ENCODE measurements at places on chromosomes 2 and 18.

GRCh38 chr2:151277067-151277466 is 12.4 kb downstream of the NMI start:
- no peak for DNase-seq

GRCh38 chr18:49878567-49879270 is 65.4 kb upstream of the ACAA2 start:
- no peak for DNase-seq

DNA sequence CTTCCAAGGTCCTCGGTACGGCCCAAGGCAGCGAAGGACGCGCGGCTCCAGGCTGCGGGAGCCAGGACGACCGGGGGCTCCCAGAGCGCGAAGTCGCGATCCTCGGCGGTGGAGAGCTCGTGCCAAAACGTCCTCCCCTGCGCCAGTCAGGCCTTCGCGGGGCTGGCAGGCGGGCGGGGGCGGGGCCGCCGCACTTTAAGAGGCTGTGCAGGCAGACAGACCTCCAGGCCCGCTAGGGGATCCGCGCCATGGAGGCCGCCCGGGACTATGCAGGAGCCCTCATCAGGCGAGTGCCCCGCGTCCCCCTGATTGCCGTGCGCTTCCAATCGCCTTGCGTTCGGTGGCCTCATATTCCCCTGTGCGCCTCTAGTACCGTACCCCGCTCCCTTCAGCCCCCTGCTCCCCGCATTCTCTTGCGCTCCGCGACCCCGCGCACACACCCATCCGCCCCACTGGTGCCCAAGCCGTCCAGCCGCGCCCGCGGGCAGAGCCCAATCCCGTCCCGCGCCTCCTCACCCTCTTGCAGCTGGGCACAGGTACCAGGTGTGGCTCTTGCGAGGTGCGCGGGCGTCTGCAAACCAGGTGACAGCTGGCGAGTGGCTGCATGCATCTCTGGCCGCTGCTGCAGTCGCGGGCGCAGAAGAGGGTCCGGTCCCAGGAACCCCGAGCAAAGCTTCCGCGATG is at the start of gene CIDEA:
TSS of gene CIDEA (plus strand) at position 226 of the 684 bp plus-strand sequence. CDS start at position 249, 23 bp downstream.
- no peak for DNase-seq

- no peak for DNase-seq
These were observed 603.8 kb downstream of the PLCL1 start for GRCh38 chr2:198408171-198408570.

DNA sequence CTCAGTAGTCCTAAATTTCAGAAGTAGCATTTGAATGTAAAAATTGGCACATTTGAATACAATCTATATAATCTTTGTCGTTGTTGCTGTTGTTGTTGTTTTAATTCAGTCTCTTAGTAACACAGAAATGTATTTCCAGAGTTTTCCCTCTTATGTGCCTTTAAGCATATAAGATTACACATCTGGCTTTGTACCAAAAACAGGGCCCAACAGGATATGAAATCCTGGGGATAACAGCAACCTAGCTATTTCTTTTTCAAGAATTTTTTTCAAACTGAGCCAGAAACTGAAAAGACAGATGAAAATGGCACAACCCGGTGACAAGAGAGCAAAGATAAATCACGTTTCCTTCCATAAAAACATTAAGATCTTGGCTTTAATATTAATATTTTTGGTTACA is 906.7 kb downstream of the NRXN1 start:
- no peak for DNase-seq

DNA sequence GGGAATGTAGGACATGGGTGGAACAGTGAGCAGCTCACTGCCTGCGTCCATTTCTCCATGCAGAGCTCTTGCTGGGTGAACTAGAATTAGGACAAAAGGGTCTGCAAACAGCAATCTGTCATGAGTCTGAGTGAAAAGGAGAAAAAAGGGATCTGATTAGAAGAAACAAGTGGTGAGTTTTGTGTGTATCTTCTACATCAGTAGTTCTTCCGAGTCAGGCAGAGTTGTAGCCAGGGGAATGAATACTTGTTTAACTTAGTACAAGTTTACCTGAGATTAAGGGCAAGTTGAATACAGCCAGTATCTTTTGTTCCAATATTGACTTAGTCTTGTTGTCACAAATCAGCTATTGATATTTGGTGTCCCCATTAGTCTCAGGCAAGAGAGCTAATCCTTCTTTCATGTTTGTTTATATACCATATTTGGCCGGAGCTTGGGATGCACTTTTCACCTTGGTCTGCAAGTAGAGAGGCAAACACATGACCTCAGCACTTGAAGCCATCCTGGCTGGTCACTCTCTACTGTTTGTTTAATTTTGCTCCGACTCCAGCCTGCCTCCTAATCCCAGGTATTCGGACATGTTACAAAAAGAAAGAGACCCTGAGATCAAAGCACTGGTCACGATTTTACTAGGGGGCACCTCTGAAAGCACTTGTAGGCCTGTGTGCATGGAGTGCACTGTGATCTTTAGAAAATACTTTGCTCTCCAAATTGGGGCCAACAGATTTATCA is 211.0 kb upstream of the NT5C1B start:
- DNase-seq = no peak

GRCh38 chr2:44330801-44331200 is 30.5 kb downstream of the PREPL start:
- DNase-seq = no peak

GRCh38 chr2:28748176-28748575 is 3.5 kb upstream of the PPP1CB start:
- no peak for DNase-seq

DNA sequence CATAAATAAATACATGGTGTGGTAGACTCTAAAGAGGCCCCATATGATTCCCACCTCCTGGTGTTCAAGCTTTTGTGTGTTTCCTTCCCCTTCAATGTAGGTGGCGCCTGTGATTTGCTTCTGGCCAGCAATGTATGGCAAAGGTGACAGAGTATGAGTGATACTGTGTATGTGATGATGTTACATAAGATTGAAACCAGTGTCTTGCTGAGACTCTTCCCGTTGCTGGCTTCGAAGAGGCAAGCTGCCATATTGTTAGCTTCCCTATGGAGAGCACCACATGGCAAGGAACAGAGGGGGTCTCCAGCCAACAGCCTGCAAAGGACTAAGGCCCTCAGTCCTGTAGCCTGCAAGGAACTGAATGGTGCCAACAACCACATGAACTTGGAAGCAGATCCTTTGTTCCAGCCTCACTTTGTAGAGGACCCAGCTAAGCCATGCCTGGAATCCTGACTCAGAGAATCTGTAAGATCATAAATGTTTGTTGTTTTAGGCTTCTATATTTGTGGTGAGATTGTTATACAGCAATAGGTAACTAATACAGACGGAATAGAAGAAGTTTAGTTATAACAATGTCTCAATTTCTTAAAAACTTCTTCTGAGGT is 1.7 kb upstream of the SMAD4 start:
- peak; percentile 16 for DNase-seq

DNA sequence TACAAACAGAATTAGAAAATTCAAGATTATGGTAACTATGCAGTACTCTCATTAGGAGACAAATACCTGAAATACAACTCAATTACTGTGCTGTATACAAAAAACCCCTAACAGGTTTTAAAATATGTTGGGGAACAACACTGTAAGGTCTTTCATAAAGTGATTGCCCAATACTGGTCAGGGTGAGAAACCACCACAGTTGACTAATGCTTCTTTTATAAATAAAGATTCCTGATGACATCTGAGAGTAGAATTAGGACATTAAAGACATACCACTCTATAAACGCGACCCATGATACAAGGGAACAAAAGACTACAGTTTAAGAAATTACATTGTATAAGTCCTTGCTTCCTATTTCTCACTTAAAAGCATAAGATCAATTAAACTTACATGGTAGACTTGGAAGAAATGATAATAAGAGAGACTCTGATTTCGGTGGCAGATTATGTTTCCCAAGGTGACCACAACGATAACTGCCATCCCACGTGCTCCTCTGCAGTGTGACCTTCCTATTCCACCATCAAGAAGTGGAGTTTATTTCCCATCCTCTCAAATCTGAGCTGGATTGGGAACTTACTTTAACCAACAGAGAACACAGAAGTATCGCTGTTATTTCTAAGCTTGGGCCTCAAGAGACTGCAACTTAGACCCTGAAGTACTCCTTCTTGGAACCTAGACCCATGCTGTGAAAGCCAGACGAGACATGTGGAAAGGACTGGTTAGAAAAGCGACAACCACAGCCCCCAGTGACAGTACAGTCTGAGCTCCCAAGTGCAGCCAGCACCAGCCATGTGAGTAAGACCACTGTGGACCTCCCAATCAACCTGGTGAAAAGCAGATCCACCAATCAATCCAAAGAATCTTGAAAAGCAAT is 52.3 kb downstream of the ZNF521 start:
- DNase-seq = peak; percentile 32

DNA sequence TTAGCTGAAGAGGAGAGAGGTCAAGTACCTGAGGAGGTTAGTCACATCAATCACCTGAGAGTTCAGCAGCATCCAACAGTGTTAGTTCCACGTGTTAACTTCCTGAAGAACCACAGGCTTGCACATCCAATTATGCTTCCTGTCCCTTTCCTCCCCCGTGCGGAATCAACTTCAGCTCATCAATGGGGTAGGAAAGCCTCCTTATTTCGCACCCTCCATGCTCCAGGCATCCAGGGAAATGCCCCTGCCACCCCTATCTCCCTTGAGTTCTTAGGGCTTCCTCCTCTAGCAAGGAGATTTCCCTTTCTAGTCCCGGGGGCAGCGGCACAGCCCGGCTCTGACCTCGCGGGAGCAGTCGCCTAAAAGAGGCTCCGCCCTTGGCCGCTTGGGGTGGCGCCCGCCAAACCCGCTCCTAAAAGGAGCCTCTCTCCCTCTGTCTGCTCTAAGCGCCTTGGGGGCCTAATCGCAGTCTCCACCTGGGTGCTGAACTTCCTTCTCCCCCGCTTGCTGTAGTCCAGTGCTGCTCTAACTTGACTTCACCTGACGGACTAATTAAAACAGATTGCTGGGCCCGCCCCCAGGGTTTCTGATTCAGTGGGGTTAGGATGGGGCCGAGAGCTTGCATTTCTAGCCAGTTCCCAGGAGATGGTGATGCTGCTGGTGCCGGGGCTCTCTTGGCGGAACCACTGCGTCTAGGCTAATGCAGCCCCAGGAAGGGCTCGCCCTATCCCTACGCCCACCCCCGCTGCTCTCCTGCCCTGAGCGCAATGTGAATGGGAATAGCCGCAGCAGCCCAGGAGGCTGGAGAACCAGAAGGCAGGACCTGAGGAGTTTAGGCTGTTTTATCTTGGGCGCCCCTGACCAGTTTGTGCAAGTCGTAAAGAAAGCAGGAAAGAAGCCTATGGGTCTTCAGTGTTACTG is 3.4 kb upstream of the TET3 start:
- peak; percentile 53 for DNase-seq

- DNase-seq = no peak
These were observed 179.2 kb upstream of the PXDN start for GRCh38 chr2:1923541-1923940.

- no peak for DNase-seq
These were observed 242.8 kb downstream of the FAM210A start for GRCh38 chr18:13483316-13484270.

DNA sequence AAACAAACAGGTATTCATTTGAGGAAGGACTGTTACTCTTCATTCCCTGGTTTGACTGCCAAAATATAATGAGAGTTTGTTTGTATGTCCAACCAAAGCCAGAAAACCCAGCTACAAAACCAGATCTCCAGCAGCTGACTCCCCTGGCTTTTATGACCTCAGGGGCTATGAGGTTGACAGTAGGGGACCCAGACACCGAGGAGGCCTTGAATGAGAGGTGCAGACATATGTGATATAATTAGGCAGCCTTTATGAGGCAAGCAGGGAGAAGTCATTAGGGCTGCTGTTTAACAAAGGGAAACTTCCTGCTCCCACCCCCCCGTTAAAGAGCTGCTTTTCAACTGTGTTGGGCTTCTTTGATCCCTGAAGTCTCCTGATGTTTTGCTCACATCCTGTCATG is 236.7 kb downstream of the SLC4A3 start:
- DNase-seq = no peak

DNA sequence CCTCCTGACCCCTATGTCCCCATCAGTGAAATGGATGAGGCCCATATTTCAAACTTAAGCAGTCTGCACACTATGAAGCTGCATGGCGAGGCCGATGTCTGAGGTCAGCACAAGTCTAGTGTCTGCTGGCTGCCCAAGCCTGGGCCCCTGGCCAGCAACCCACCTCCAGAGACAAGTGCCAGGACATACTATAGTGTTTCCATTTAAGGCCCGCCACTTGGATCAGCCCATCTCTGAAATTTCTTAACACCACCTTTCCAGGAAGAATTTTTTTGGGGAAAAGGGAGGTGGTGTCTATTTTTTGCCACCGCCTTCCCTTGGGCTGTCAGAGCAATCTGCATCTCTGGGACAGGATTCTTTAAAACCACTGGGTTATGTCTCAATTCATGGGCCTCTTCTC is 1.8 kb downstream of the ACVR1 start:
- no peak for DNase-seq

DNA sequence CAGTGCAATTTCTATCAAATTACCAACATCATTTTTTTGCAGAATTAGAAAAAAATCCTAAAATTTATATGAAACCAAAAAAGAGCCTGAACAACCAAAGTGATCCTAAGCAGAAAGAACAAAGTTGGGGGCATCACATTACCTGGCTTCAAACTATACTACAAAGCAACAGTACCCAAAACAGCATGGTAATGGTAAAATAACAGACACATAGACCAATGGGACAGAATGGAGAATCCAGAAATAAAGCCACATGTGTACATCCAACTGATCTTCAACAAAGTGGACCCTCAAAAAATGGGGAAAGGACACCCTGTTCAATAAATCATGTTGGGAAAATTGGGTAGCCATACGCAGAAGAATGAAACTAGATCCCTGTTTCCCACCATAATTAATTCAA is 245.7 kb upstream of the CTAGE1 start:
- no peak for DNase-seq

- peak; percentile 73 for DNase-seq
These were observed 17.4 kb upstream of the HAAO start for GRCh38 chr2:42809819-42810120.

- no peak for DNase-seq
These were observed 75.1 kb downstream of the SPRED2 start for GRCh38 chr2:65357095-65357958.

DNA sequence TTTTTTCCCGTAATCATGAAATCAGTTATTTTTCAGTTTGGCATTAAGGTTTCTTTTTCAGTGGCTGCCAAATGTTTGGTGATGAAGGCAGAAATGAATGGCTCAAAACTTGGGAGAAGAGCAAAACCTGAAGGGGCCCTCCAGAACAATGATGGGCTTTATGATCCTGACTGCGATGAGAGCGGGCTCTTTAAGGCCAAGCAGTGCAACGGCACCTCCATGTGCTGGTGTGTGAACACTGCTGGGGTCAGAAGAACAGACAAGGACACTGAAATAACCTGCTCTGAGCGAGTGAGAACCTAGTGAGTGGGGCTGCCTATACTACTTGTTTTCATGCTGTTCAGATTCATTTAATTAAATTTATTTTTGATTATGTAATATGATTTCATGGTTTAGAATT is 29.2 kb upstream of the MSH2 start:
- peak; percentile 18 for DNase-seq

DNA sequence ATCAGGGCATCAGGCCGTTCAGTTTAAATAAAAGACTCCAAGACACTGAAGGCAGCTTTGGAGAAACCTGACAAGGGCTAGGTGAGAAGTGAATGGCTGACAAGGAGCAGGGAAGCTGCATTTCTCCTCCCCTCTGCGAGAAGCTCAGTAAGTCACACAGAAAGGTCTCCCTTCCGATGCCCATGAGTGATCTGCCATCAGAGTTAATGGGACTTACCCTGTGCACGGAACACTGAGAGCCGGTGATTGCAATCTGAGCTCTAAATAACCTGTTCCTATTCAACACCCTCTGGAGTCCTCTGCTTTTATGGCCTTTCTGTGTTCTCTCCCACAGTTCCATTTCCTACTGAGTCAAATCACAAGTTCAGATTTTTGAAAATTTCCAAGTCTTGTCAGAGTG is 322.2 kb upstream of the MYT1L start:
- no peak for DNase-seq

- no peak for DNase-seq
These were observed 8.6 kb downstream of the RUFY4 start for GRCh38 chr2:218077464-218078216.

Measured in PC-3 (cell line).